ENCODE measurements at places on chromosomes 5 and 9. TPM values are rescaled to one million over a fixed set of nuclear protein-coding genes. Genes with fewer than 3 reads are reported as not detected.

Gene IER5L
- total RNA-seq, result 152 TPM

Gene HEMGN
- total RNA-seq, result not detected

Gene REEP2
- 28.8 TPM for total RNA-seq

Gene CDKN2A
- 36.5 TPM for total RNA-seq

Gene GGTA1
- total RNA-seq, result not detected

Gene CCL28
- total RNA-seq, result 2.3 TPM

Gene CDH12
- 0.25 TPM for total RNA-seq

Gene TMEM161B
- 4.3 TPM for total RNA-seq

Gene SIT1
- total RNA-seq, result not detected

Gene YIPF5
- total RNA-seq, result 57.2 TPM

Gene GABBR2
- total RNA-seq, result under 0.01 TPM

Gene CRB2
- 94.2 TPM for total RNA-seq

Gene MZB1
- not detected for total RNA-seq

Gene VLDLR
- 12.2 TPM for total RNA-seq

Gene PCDHA6
- total RNA-seq, result 1.0 TPM

Gene RNF180
- total RNA-seq, result 2.3 TPM

Gene STKLD1
- total RNA-seq, result 0.49 TPM

Gene GADD45G
- 1.1 TPM for total RNA-seq

Gene OR1Q1
- total RNA-seq, result not detected

Gene CCL21
- not detected for total RNA-seq

Gene ADRB2
- 1.3 TPM for total RNA-seq

Gene CTXN3
- not detected for total RNA-seq

Gene TSLP
- 0.13 TPM for total RNA-seq

Gene PCDHB2
- 0.76 TPM for total RNA-seq

Gene C5orf22
- total RNA-seq, result 16.1 TPM

Gene CEP78
- total RNA-seq, result 10.5 TPM

Gene PCDHGA6
- 5.6 TPM for total RNA-seq

Gene CENPK
- 3.4 TPM for total RNA-seq

Gene C5orf52
- not detected for total RNA-seq

Gene SHISAL2B
- not detected for total RNA-seq

Gene PCDHB4
- total RNA-seq, result 0.13 TPM

Gene IL5
- not detected for total RNA-seq

Gene FAM163B
- total RNA-seq, result not detected

Gene B4GALT1
- total RNA-seq, result 97.9 TPM

Gene ADAMTS12
- total RNA-seq, result 5.1 TPM

Gene LHX3
- total RNA-seq, result not detected

Gene ENTREP1
- 1.3 TPM for total RNA-seq

Gene SGCD
- total RNA-seq, result 0.76 TPM

Gene CDHR2
- total RNA-seq, result not detected

Gene ISL1
- not detected for total RNA-seq

Gene CCDC183
- not detected for total RNA-seq

Gene SLC6A19
- total RNA-seq, result not detected

Gene PKD2L2
- not detected for total RNA-seq

Gene TAF7
- 24.3 TPM for total RNA-seq

Gene DOCK8
- total RNA-seq, result 0.49 TPM

Gene KCNN2
- total RNA-seq, result not detected

Gene TSSK1B
- under 0.01 TPM for total RNA-seq

Gene MRPL50
- total RNA-seq, result 8.6 TPM

Gene PCDHB11
- 0.63 TPM for total RNA-seq

Gene GABRP
- total RNA-seq, result not detected

Gene TTC23L
- total RNA-seq, result 0.13 TPM

Gene CCDC187
- total RNA-seq, result 0.25 TPM
